ENCODE measurements at places on chromosomes 12 and 14. TPM values are rescaled to one million over a fixed set of nuclear protein-coding genes. Genes with fewer than 3 reads are reported as not detected.

Gene NPC2
- 81.6 TPM for polyA plus RNA-seq

Gene B4GALNT3
- polyA plus RNA-seq: not detected

Gene MYH6
- polyA plus RNA-seq: not detected

Gene CISTR
- polyA plus RNA-seq: not detected
